ENCODE measurements at places on chromosomes 12 and 14.
A peak's percentile ranks its signal among the peaks of the same experiment; 100 is the strongest.

GRCh38 chr12:46847001-46847400 is 21.2 kb upstream of the SLC38A4 start:
- no peak for DNase-seq

GRCh38 chr14:103122947-103123633 is at the start of gene TNFAIP2:
Gene TNFAIP2, plus strand, starts transcription at chr14:103123461. Its CDS starts 2,997 bp downstream, at chr14:103126458.
- peak; percentile 64 for DNase-seq

DNA sequence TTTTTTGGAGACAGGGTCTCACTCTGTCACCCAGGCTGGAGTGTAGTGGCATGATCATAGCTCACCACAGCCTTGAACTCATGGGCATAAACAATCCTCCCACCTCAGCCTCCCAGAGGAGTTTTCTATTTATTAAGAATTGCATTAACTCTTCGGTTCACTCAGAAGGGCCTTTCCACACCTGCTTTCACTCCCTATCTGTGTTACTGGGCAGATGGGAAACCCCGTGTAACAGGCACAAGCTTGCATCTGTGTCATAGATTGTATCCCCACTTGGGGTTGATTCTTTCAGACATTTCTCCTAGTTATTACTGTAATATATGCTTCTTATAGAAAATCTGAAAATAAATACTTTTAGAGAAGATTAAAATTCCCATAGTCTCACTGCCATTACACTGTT is 38.7 kb downstream of the STX2 start:
- DNase-seq: no peak

- DNase-seq: no peak
These were observed 520.3 kb downstream of the DIO2 start for GRCh38 chr14:79690960-79691359.

DNA sequence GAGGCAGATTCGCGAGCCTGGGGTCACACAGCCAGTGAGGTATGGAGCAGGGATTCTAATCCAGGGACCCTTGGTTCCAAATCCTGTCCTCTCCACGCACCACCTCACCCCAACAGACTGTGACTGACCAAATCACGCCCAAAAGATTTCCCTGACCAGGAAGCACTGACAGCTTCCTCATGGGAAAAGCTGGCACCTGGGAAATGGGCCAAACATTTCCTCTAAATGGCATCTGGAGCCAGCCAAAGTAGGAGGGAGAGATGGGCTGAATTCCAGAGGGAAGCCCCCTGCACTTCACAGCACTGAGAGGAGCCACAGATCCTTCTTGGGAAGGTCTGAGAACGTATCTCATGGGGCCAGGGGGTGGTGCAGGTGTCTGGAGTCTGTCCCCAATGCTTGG is 28.8 kb downstream of the CCDC92 start:
- no peak for DNase-seq

- DNase-seq: no peak
These were observed 624.1 kb upstream of the FOXG1 start for GRCh38 chr14:28142400-28143015.

GRCh38 chr12:116800918-116801317 is 62.8 kb downstream of the RNFT2 start:
- no peak for DNase-seq

- peak; percentile 53 for DNase-seq
These were observed 1.8 kb downstream of the ZDHHC22 start for GRCh38 chr14:77139540-77140358.

DNA sequence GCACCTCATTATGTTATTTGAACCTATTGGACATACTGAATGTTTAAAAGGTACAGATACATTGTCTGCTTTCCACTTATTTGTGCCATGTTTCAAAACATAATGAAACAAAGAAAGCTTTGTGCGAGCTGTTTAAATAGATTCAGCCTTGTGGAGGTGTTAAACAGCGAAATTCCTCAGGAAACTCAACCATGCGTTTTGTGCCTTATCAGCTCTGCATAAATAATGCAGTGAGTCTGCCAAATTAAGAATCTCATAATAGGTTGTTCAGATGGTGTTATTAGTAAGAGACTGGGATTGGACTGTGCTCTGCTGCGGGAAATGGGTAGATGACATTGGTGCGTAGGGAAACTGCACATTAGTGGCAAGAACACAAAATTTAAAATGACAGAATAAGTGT is 163.7 kb upstream of the CLEC14A start:
- DNase-seq: no peak

DNA sequence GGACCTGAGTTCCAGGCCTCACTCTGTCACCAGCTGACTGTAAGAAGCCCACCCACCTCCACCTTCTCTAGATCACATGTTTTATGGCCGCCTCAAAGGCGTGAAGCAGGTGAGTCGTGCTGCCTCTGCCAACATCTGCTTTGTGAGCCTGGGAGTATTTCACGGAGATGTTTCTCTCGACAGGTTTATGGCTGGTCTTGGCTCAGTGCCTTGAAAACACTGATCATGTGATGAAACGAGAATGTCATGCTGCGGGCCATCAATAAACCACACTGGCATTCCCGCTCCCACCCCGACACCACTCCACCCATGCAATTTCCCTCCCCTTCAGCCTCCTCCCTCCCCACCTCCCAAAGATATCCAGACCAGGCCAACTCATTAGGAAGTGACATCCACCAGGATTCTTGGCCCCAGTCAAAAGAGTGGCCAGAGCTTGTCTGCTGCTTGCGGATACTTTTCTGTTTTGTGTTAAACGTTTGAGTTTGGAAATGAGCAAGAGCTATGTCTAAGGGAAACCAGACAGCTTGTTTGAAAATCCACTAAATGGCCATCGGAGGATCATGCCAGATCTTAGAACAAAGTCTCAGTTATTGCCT is 53.8 kb upstream of the NTF3 start:
- no peak for DNase-seq

DNA sequence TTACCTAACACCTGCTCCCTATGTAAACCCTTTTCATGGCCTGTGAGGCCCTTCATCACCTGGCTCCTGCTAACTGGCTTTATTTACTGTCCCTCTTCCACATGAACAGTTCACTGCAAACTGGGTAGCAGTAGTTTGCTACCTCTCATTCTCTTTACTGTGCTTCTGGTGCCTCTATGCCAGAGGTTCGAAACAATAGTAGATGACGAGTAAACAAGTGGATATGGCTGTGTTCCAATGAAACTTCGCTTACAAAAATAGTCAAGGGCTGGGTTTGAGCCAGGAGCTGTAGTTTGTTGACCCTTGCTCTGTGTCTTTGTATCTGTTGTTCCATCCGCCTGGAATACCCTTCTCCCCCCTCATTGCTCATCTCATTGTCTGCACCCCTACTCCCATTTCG is 233.6 kb upstream of the RMST start:
- DNase-seq: no peak

DNA sequence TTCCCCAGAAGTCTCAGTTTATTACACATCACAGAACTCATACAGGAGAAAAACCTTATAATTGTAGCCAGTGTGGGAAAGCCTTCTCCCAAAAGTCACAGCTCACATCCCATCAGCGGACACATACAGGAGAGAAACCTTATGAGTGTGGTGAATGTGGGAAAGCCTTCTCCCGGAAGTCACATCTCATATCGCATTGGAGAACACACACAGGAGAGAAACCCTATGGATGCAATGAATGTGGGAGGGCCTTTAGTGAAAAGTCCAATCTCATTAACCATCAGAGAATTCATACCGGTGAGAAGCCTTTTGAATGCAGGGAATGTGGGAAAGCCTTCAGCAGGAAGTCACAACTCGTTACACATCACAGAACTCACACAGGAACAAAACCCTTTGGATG is 20.1 kb downstream of the ZNF84 start:
- peak; percentile 4 for DNase-seq

DNA sequence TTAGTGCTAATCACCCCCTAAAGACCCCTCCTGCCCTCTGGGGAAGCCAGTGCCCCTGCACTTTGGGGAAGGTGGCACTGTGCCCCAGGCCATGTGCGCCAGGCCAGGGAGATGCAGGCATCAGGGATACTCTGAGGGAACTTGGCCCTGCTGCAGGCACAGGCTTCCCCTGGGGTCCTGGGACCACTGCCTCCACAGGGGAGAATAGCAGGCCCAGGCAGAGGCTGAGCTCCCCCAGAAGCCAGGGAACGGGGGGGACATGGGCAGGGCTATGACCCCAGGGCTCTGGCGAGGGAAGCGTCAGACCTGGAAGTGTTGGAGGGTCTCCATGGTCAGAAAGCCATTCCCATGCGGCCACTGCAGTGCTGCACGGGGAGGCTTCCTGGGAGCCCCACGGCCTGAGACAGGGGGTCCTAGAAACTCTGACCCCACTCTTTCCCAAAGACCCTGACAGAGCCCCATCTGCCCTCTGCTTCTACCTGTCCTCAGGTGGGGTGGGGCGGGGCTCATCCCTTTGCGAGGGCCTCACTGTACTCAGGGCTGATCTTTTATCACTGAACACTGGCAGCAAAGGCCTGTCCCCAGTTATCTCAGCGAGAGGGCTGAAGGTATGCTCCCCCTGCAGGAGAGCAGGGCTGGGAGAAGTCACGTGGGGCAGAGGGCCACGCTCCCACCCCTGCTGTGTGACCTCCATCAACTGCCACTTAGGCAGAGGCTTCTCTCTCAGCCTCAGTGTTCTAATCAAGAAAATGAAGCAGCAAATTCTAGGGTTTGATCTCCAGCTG is 160.0 kb downstream of the CALM1 start:
- DNase-seq: no peak

DNA sequence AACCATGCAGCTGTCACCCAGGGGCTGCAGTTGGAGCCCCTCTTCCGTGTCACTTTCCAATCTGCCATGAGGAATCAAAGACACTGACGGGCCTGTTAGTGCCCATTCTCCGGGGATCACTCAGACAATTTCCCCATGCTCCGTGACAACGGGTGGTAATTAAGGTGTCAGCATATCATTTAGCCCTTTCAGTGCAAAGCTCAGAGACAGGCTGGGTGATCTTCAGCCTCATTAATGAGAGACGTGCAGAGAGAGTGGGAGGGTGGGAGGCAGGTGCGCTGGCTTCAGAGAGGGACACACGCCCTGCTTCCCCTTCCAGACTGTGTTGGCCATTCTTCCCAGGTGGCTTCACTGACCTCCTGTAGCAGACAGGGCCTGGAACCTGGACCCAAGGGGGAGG is 58.7 kb downstream of the MVK start:
- no peak for DNase-seq

GRCh38 chr14:102539544-102540314 is 30.2 kb upstream of the ANKRD9 start:
- DNase-seq: no peak

- no peak for DNase-seq
These were observed 1003.3 kb upstream of the TMEM132C start for GRCh38 chr12:127263621-127264020.
